ENCODE measurements at places on chromosomes 12 and 14.

DNA sequence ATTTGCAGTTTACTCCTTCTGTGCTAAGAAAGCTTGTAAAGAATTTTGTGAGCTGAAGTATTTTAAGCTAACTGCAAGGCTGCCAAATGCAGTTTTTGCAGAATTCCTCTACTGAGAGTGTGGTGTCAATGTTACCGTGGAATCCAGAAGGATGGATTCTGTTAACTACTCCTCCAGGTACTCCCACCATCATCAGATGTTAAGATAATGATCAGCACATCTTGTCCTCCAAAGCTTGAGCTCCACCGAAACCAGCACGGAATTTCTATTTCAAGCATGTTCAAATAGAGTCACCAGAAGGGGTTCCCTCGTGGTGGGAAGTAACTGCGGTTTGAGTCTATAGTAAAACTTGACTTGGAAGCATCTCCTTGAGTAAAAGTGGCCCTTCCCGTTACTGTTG, 64.3 kb upstream of the CDKN3 start:
- DNase-seq = no peak

- DNase-seq = no peak
These were observed 146.4 kb downstream of the ADGRD1 start for GRCh38 chr12:131100031-131100674.

DNA sequence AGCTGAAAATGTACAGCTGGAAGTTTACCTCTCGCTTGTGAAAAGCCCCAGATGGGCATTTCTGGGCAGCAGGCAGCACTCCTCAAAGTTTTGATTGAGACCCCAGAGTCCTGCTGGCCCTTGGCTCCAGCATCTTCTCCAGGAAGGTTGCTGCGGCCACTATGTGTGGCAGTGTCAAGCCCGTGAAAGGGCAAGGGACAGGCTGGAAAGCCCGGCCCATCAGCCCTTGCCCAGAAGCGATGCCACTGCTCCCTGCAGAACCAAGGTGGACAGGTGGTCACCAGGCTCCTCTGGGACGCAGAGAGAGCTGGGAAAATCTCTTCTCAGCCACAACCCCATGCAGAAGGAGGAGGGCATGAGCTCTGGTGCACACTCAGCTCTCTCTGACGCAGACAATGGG, 73.5 kb upstream of the BCL11B start:
- no peak for DNase-seq

GRCh38 chr12:126464153-126464552, 1398.9 kb downstream of the AACS start:
- no peak for DNase-seq

- DNase-seq = peak; percentile 71
These were observed 78.7 kb downstream of the LRRC74A start for GRCh38 chr14:76904740-76905569.

DNA sequence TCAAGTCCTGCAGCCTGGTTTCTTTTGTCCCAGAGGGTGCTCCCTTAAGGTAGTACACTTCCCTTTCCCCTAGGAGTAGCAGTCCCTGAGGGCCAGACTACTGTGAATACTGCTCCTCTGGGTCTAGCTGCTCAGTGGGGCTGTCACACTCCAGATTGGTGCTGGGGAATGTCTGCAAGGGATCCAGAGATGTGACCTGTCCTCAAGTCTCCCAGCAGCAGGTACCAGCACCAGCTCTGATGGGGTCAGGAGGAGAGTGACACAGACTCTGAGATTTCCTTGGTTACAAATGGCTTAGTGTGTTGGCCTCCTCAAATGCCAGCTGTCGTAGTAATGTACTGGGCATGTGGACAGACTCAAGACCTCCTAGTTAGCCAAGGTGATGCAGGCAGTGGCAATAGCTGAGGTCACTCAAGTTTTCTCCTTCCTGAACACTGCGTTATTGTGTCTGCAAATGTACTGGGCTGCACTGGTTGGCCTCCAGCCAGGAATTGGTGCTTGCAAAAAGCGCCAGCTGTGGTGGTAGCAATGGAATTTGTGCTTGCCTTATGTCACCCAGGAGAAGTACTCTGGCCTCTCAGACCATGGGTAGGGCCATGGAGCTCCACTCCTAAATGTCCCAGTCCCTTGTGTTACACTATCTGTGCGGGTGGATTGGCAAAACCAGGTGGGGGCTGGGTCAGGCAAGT, 36.4 kb upstream of the AEBP2 start:
- DNase-seq = no peak

- no peak for DNase-seq
These were observed 1.9 kb upstream of the FKBP4 start for GRCh38 chr12:2792671-2793500.

DNA sequence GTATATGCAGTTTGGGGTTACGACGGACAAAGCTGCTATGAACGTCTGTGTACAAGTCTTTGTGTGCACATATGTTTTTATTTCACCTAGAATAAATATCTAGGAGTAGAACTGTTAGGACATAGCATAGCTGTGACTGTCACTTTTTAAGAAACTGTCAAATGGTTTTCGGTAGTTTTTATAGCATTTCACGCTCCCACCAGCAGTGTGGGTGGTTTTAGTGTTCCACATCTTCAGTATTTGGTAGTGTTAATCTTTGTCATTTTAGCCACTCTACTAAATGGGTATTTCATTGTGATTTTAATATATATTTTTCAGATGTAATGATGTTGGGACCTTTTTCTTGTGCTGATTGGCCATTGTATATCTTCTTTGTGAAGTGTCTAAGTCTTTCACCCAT, 109.1 kb upstream of the BCAT1 start:
- no peak for DNase-seq

DNA sequence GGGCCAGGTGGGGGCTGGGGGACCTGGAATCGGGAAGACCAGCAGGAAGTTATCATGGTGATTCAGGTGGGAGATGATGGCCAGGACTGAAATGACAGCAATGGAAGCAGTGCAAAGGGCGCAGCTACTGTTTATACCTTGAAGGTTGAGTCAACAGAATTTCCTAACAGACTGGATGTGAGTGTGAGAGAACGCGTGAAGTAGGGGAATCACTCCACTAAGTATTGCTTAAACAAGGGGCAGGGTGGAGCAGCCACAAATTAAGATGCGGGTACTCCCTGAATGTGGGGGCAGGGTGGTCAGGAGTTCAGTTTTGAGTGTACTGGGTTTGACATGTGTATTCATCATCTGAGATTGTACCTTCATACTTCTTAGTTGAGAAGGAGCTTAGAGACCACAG, 45.1 kb downstream of the MYF5 start:
- no peak for DNase-seq

- no peak for DNase-seq
These were observed 62.5 kb downstream of the MAPKAPK5 start for GRCh38 chr12:111904446-111904975.

- DNase-seq = no peak
These were observed 39.8 kb downstream of the TRPV4 start for GRCh38 chr12:109793411-109793810.

GRCh38 chr12:111434680-111435338, 29.1 kb downstream of the SH2B3 start:
- DNase-seq = peak; percentile 85

GRCh38 chr12:52437508-52437907, 3.3 kb upstream of the KRT75 start:
- DNase-seq = no peak

GRCh38 chr12:111436811-111437210, 31.1 kb downstream of the SH2B3 start:
- DNase-seq = no peak

- DNase-seq = no peak
These were observed 25.4 kb downstream of the DNAH10 start for GRCh38 chr12:123787466-123787865.

GRCh38 chr12:12999271-12999958, 650 bp downstream of the HEBP1 start:
- no peak for DNase-seq

DNA sequence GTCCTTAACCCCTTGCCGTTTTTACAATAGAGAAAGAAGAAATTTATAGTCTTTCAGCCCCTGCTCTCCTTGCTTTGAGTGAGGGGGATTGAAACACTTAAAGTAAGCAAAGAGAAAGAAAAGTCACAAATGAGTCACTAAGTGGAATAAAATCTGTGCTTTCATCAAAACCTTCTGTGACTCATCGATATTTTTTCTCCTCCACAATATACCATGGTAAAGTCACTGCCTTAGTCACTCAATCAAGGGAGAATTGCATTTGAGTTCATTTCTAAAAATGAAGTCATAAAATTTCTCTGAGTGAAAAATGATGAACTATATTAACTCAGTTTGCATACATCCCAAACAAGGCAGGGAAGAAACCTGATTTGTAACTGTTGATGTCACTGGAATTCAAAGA, 470.3 kb downstream of the FOXG1 start:
- DNase-seq = no peak

DNA sequence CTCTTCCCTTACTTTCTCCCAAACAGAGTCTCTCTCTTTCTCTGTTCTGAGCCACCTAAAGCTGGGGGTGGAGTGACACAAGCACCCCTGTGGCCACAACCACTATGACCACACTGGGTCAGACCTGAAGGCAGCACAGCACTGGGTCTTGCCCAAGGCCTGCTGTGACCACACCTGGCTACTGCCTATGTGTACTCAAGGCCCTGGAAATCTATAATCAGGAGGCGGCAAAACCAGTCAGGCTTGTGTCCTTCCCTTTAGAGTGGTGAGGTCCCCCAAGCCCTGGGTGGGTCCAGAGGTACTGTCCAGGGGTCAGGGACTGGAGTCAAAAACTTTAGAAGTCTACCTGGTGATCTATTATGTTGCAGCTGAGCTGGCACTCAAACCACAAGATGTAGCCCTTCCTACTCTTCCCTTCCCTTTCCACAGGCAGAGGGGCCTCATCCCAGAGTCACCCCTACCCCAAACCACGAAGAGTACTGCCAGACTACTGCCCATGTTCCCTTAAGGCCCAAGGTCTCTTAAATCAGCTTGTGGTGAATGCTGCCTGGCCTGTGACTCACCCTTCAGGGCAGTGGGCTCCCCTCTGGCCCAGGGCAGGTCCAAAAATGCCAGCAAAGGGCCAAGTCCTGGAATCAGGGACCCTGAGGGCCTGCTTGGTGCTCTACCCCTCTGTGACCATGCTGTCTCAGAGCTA, 179.8 kb upstream of the DYRK2 start:
- no peak for DNase-seq

- DNase-seq = no peak
These were observed 31.4 kb downstream of the VWF start for GRCh38 chr12:6092784-6093722.

DNA sequence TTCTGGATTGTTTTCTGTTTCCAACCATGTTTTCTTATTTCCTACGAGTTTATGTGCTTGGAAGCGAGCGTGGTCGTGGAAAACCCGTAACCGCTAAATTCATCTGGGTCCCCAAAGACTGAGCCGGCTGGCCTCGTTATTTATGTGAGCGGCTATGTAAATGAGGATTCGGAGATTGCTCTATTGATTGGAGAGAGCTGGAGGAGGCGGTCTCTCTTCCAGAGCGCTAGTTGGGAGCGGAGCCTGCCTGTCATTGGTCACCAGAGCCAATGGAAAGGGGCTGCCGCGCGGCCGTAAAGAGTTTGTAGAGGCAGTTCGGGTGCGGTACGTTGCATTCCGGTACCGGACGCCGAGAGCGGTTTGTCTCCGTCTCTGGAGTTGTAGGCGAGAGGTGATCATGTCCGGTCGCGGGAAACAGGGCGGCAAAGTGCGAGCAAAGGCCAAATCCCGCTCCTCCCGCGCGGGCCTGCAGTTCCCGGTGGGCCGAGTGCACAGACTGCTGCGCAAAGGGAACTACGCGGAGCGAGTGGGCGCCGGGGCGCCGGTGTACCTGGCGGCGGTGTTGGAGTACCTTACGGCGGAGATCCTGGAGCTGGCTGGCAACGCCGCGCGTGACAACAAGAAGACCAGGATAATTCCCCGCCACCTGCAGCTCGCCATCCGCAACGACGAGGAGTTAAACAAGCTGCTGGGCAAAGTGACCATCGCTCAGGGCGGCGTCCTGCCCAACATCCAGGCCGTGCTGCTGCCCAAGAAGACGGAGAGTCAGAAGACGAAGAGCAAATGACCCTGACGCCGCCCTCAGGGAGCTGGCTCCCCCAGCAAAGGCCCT, 29.0 kb downstream of the WBP11 start:
- DNase-seq = peak; percentile 84

DNA sequence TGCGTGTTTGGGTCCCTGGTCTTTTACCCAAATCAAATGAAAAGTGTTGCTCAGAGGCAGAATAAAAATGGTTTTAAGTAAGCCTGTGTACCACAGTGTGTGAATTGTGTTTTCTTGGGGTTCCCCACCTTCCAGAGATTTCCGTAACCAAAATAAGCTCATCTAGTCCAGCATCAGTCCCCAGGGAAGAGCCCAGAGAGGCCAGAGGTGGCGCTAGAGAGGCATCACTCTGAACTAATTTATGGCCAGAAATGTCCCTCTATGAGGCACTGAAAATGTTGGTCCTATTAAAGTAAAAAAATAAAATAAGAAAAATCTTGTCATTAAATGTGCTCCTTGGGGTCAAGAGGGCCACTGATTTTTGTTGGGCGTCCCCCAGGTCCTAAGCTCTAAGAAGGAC, 24.9 kb upstream of the PRKAB1 start:
- no peak for DNase-seq

DNA sequence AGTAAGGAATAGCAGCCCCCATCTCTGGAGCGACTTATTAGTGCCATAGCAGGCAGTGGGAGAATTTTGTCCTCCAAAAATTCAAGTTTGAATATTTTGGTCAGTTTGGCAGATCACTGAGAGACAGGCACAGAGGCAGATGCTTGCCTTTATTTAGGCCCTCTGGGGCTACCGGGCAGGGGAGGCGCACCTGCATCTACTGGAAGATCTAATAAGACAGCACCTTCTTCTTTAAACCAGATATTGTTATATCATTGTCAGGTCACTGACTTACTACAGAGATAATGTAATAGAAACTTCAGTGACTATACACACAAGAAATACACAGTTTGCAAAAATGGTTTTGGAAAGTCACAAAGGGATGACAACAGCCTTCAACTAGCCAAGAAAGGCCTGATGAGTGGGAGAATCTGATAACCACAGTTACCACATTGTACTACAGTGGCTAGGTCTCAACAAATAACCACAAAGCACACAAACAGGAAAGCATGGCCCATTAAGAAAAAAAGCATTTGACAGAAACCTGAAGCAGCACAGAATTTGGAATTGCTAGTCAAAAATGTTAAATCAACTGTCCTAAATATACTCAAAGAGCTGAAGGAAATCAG, 56.8 kb downstream of the CDK17 start:
- DNase-seq = no peak

DNA sequence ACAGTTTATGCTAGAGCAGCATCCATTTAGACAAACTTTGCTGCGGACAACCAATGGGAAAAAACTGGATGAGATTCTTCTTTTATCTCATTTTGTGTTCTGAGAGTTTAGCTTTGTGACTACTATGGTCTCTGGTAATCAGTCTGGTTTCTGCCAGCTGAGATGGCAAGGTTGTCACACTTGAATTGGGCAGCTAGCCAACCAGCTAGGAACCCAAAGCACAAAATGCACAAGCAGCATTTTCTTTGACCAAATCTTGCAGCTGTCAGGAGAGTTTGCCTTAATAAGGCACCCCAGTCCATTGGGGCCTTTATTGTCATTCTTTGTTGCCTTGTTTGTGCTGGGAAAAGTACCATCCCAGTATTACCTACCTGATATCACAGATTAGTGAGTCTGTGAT, 34.0 kb upstream of the ETV6 start:
- no peak for DNase-seq

- DNase-seq = no peak
These were observed 746 bp upstream of the DUSP16 start for GRCh38 chr12:12563290-12563928.

GRCh38 chr14:49953196-49953595, 60.3 kb downstream of the ARF6 start:
- DNase-seq = no peak

Measured in T-helper 22 cell (primary cell).